ENCODE measurements at places on chromosomes 1 and 21.

DNA sequence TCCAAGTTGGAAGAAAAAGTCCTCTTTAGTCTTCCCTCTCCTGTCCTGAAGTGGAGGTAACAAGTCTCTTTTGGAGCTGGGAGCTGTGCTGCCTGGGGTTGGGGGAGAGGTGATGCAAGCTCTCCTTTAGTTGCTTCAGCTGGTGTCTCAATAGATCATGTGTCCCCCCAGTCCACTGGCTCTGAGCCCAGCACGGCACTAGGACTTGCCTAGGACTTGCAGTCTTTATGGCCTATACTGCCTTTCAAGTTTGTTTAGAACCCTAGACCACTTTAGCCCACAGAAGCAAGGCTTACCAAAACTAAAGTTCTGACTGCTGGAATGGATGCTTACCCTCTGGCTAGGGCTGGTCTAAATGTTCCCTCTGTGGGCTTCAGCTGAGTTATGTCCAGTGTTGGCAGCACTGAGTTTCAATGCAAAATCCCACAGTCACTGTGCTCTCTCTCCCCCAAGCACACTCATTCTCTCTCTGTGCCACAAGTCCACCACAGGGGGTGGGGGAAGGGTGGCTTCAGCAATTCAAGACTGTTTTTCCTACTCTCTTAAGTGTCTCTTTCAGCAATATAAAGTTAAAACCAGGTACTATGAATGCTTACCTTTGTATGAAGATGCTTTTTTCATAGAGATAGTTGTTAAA, 185.0 kb downstream of the DNAH14 start:
- DNase-seq = no peak

DNA sequence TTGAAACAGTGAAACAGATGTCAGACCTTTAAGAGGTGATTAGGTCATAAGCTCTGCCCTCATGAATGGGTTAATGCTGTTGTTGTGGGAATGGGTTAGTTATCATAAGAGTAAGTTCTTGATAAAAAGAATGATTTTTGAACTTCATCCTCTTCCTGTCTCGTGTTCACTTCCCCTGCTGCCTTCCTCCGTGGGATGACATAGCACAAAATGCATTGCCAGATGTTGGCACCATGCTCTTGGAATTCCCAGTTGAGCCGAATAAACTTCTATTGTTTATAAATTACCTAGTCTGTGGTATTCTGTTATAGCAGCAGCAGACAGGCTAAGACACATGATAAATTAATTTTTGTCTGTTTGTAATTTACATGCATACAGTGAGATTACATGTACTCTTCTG, 112.0 kb upstream of the LRRC7 start:
- DNase-seq = no peak

- DNase-seq = peak; percentile 63
These were observed 176.6 kb downstream of the VPS13D start for GRCh38 chr1:12406211-12407021.

- no peak for DNase-seq
These were observed 17.3 kb upstream of the COA6 start for GRCh38 chr1:234355782-234356510.

DNA sequence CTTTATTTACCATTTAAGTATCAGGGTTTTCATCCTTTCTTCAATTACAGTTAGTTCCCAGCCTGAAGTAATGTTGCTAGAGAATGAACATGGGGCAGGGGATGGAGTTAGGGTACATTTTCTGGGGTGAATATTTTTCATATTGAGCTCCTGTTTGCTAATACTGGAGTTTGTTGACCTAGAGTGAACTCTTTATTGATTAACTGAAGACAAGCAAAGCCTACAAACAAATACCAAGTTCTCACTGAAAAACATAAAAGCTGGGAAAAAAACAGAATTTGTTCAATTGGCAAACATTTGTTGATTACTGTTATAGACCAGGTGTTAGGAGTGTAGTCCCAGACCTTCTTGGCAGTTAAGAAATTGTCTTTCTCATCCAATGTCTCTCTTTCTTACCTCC, 28.2 kb upstream of the PIGV start:
- no peak for DNase-seq

DNA sequence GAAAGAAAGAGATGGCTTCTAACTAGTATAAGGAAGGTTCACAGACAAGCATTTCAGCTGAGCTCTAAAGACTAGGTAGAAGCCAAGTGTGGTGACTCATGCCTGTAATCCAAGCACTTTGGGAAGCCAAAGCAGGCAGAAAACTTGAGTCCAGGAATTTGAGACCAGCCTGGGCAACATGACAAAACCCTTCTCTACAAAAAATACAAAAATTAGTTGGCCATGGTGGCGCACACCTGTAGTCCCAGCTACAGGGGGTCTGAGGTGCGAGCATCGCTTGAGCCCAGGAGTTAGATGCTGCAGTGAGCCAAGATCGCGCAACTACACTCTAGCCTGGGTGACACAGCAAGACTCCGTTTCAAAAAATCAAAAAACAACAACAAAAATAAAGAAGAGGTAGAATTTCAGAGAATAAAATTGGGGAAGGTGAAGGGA, 27.8 kb downstream of the FBXO42 start:
- DNase-seq = peak; percentile 76

DNA sequence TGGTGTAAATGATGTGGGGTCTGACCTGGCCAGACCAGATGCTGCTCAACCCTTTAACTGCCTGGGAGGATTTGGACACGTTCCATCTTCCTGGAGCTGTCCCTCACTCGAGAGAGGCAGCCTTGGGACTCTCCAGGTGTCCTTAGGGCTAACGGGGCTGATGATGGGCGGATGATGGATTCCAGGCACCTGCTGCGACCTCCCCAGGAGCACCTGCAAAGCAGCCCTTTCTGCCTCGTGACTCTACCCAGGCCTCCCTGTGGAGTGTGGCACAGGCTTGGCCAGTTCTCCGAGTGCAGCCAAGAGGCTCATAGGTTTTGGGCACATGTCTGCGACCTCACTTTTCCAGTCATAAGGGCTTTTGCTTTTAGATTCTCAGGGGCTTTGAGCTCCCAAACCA, 12.3 kb upstream of the TRIM17 start:
- DNase-seq = no peak

DNA sequence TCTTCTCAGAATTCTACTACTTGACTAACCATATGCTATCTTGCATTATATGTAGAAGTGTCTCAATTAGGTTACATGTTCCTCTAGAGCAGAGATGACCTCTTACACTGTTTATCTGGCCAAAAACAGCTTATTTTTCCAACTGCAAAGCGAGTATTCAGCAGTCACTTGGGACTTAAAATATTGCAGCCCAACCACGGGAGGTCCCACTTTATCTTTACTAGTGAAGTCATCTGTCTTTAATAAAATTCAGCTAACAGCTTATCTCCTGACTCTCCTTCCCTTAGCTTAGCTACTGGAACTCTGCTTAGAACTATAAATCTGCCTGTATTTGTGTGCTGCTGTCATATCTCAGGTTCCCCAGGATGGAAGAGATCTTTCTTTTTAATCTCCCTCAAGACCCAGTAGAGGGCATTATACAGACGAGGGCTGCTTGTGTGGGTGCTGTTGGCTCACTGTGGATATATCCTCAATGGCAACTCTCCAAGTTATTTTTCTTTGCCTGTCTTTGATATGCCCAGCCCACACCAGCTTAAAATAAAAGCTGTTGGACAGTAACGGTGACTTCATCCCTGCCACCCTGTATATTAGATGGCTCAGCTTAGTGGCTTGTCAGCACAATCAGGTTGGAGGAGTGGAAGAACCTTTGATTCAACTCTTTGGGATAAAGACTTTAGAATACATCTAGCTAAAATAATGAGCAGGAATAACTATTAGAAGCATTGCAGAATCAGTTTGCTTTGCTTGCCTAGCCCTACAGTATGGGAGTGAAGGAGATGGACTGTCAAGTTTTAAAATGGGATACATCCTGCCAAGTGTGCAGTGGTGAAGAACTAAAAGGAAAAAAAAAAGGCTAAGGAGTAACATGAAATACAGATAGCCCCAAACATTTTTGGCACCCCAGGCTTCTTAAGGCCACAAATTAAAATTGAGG, 9.6 kb downstream of the ENSA start:
- DNase-seq = peak; percentile 66

DNA sequence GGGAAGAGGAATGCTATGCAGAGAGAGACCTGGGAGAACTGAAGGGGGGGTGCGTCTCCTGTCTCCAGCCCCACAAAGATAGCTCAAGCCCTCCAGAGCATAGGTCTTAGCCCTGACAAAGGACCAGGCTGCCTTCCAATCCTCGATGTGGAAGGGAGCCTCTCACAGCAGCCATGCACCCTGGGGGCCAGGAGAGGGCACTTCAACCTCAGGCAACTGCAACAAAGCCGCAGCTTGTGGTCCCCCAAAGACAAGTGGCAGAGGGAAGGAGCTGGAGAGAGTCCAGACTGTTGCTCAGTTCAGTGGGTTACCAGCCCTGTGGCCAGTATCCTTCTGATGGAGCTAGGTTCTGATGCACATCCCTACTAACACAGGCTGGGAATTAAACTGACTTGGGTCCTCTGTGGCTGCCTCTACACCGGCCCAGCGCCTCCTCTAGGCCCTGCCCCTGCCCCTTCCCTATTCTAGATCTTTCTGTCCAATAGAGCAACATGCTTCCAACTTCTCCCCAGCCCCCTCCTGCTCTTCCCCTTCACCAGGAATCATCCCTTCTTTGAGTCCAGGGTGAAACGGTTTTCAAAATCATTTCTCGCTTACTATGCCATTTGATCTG, 100.7 kb upstream of the SPATA6 start:
- DNase-seq = peak; percentile 76

DNA sequence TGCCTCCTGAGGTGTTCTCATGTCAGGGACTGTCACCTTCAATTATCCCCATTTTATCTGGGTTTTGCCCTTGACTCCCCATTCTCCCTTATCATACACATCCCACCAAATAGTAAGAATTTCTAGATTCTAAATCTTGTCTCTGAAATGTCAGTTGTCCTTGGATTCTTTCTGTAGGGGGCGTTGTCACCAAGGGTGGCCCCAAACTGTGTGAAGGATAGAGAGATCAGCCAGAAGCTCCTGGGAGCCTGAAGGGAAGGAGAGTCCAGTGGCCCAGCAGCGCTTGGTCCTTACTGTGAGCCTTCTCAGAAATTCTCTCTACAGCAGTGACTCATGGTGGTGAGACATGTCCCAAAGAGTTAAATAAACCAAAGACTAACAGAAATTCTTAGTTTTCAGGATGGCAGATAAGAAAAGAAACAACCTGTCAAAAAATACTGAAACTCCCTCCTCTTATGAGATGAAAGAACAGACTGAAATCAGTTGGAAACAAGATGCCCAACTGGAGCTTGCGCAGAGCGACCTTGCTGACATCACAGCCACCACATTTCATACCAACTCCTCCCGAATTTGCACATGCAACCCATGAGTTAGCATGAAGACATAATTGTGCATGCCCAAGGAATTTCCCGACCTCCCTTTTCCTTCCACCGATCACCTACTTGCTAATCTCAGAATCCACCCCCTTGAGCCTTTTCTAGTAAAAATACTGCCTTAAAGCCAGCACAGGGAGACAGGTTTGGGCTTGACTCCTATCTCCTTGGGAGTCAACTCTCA, 109.8 kb downstream of the ELAVL4 start:
- no peak for DNase-seq

GRCh38 chr1:170730438-170730837, 66.5 kb downstream of the PRRX1 start:
- no peak for DNase-seq

GRCh38 chr1:69388044-69388443, 179.7 kb upstream of the LRRC7 start:
- no peak for DNase-seq

DNA sequence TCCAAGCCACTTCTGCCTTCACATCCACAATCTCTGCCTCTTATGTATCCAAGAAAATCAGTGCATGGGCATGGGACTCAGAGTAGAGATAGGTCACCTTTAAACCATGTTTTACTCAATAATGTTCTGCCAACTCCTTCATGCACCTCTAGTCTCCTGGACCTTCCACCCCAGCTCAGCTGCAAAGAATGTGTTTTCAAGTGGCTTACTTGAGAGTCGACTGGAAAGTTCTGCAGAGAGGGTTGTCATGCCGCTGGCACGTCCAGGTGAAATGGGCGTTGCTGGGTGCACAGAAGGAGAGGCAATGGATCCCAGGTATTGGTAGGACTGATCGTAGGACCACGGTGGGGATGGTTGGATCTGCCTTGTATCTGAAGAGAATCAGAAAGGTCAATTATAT, 130.3 kb downstream of the CLIC6 start:
- no peak for DNase-seq

DNA sequence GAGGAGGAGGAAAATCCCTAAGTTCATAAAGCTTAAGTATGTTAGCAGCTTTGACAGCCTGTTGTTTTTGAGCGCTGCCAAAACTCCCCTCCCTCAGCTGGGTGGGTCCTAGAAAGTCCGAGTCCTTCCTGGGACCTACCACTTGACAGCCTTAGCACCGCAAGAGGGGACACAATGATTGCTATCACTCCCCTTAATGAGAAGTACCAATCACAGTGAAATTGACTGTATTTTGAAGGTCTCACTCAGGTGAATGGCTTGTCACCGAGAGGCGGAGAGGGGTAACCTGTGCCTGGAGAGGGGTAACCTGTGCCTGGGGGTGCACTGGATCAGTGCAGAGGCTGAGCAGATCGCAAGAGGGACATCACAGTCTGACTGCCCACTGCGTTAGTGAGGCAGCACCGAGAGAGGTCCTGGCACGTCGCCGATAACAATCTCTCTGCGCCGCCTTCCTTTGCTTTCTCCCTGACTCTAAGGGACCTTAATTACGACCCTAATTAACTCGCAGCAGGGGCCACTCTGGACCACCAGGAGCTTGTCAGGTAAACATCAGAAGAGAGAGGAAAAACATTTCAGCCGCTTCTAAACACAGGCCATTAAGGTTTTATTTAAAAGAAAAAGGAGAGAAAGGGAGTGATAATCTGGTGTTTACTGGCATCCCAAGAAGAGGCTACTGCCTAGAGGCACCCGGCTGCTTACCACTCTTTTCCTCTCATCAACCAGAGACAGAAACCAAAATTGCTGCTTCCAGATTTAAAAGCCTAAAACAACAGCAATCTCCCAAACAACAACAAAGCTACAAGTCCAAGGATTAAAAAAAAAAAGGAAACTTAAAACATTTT, 25.7 kb upstream of the KCNK1 start:
- no peak for DNase-seq

DNA sequence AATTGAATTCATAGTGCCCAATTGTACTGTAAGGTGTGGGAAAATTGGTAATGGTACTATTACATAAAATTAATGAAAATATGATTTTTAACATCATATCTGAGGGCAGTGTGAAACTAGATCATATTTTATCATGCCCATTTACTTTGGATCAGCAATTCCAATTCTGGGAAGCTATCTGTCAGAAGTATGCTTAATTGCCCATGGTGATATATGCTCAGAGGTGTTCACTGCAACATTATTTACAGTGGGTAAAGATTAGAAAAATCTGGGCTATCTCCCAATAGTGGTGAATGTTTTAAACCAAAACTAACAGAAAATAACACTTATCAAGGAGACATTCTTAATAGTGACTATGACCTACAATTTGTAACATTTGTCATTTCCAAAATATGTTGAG, 1260.0 kb downstream of the BRINP3 start:
- no peak for DNase-seq

GRCh38 chr1:111157431-111157830, 17.4 kb downstream of the CEPT1 start:
- no peak for DNase-seq

- DNase-seq = no peak
These were observed 6.2 kb downstream of the BECN2 start for GRCh38 chr1:241963722-241964121.

All from GM03348 (cell line).